ENCODE measurements at places on chromosomes 16 and 17.
A peak's percentile ranks its signal among the peaks of the same experiment; 100 is the strongest.

GRCh38 chr17:3004150-3004801, 59.1 kb downstream of the OR1D5 start:
- H3K4me1 ChIP-seq, result no peaks in the 10 kb centered on the region
- H3K4me3 ChIP-seq, result no peak overlapping the region
- H3K27ac ChIP-seq, result no peak overlapping the region
- H3K36me3 ChIP-seq, result no peaks in the 10 kb centered on the region

DNA sequence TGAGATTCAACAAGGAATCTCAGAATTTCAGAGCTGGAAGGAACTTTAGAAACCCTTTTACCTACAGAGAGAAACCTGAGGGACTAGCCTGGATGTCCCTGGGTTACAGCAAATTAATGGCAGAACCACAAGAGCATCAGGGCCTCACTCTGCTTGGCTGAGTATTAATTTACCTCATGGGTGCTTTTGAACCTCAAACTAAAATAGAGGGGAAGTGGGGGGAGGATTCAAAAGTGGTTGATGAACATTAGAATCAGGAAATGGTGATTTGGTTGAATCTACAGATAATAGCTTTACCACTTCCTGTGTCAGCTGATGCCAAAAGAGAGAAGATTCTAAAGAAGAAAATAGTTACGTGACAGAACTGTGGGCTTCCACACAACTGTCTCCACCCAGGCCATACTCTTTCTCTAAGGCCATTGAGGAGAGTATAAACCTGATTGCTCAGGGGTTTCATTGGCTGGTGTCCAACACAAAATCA, 11.3 kb upstream of the SKAP1 start:
- no peak overlapping the region for H3K4me3 ChIP-seq
- peaks cover 9% of the 10 kb centered on the region for H3K4me1 ChIP-seq
- DNase-seq, result no peak

- H3K4me1 ChIP-seq, result peaks cover 18% of the 10 kb centered on the region
- no peaks in the 10 kb centered on the region for H3K27me3 ChIP-seq
- peak overlapping the region; percentile 61 for H3K4me3 ChIP-seq
- H3K27ac ChIP-seq, result no peak overlapping the region
- peaks cover 3% of the 10 kb centered on the region for H3K36me3 ChIP-seq
Measured at GRCh38 chr16:67025210-67025550, 3.8 kb upstream of the CBFB start.

DNA sequence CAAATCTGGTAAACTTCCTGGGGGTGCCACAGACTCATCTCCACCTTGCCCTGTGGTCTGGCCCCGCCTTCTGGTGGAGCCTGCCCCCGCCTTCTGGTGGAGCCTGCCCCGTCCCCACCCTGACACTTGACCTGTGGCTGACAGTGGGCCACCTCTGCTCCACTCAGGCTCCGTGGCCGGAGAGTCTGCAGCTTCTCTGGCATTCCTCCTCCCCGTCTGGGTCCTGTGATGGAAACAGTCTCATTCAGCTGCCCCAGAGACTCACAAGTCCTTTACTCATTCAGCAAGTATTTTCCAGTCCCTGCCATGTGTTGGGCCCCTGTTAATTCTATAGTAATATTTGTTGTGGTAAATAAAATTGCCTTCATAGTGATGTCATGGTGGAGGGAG, 21.0 kb upstream of the G6PC1 start:
- no peaks in the 10 kb centered on the region for H3K36me3 ChIP-seq
- H3K27me3 ChIP-seq, result peaks cover 53% of the 10 kb centered on the region
- DNase-seq, result no peak
- H3K27ac ChIP-seq, result no peak overlapping the region
- no peak overlapping the region for H3K4me3 ChIP-seq

DNA sequence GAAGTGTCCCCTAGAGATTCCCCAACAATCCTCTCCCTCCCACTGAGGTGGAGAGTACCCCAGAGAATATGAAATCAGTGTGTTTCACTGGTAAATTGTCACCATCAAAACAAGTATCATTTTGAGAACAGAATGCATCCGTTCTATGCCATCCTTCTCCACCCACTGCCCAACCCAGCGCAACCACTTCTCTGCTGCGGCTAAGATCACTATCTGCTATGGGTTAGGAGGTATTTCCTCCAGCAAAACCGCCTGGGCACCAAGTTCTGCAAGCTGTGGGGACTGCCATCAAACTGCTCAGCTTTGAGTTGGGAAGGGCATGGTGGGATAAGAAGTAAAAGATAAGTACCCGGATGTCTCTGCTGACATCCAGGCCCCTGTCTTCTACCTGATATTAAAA, 24.4 kb downstream of the CNTNAP1 start:
- DNase-seq, result no peak
- no peak overlapping the region for H3K4me3 ChIP-seq
- H3K27me3 ChIP-seq, result no peaks in the 10 kb centered on the region
- H3K27ac ChIP-seq, result no peak overlapping the region
- no peaks in the 10 kb centered on the region for H3K4me1 ChIP-seq
- H3K36me3 ChIP-seq, result peaks cover 10% of the 10 kb centered on the region

DNA sequence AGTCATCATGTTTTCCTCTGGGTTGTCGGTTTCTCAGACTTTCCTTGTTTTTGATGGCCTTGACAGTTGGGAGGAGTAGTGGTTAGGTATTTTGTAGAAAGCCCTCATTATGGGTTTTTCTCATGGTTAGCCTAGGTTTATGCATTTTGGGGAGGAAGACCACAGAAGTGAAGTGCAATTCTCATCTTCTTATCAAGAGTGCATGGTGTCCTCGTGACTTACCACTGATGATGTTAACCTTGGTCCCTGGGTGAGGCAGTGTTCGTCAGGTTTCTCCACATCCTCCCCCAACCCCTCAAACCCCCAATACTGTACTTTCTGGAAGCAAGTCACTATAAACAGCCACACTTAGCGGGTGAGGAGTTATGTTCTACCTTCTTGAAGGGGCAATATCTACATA, 42.3 kb downstream of the BPTF start:
- no peak overlapping the region for H3K27ac ChIP-seq
- H3K27me3 ChIP-seq, result no peaks in the 10 kb centered on the region
- H3K36me3 ChIP-seq, result peaks cover 12% of the 10 kb centered on the region
- peaks cover 3% of the 10 kb centered on the region for H3K4me1 ChIP-seq
- no peak for DNase-seq

- H3K4me3 ChIP-seq, result no peak overlapping the region
- no peak overlapping the region for H3K27ac ChIP-seq
- H3K36me3 ChIP-seq, result peaks cover 3% of the 10 kb centered on the region
- H3K27me3 ChIP-seq, result no peaks in the 10 kb centered on the region
Measured at GRCh38 chr17:14701886-14702285, 401.0 kb downstream of the HS3ST3B1 start.

DNA sequence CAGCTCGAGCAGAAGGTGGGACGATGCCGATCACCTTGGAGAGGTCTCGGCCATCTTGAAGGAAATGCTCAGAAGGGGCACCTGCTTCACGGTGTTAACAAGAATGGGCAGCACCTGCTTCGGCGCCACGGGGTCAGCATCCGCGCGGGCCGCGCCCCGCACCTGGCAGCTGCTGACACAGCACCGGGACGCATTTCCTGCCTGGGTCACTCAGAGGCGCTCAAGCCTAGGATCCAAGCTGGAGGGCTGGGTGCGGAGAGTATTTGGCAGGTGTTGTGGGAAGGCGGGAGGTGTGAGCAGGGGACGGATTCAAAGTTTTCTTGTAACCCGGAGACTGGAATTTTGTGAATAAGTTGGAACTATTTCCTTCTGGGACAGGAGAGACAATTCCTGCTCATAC, 39.3 kb upstream of the AKTIP start:
- no peak overlapping the region for H3K27ac ChIP-seq
- H3K4me1 ChIP-seq, result peaks cover 16% of the 10 kb centered on the region
- H3K36me3 ChIP-seq, result peaks cover 3% of the 10 kb centered on the region
- peaks cover 10% of the 10 kb centered on the region for H3K27me3 ChIP-seq
- no peak overlapping the region for H3K4me3 ChIP-seq

DNA sequence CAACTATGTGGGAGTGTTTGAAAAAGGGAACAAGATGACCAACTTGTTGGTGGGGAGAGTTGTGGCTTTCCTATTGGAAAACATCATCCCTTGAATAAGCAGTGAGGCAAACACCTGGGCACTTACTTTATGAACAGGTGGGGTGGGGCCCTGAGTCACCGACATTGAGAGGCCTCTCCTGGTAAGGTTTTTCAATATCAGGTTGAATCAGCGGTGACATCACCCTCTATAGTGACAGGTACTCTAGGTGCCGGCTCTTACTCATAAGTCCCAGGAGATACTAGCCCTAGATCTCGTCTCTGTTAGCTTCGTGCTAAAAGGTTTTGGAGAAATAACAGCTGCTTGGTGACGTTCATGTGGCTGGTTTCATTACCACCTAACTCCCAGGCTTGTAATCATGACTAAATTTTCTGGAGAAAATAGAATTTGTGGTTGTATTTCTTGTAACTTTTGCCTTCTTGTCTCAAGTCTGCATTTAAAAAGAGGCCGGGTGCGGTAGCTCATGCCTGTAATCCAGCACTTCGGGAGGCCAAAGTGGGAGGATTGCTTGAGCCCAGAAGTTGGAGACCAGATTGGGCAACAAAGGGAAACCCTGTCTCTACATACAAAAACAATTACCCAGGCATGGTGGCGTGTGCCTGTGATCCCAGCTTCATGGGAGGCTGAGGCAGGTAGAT, 19.3 kb downstream of the CDH1 start:
- H3K36me3 ChIP-seq, result no peaks in the 10 kb centered on the region
- peaks cover 16% of the 10 kb centered on the region for H3K4me1 ChIP-seq
- no peak overlapping the region for H3K4me3 ChIP-seq
- DNase-seq, result no peak
- no peaks in the 10 kb centered on the region for H3K27me3 ChIP-seq
- H3K27ac ChIP-seq, result no peak overlapping the region

GRCh38 chr16:70544548-70544947, 20.9 kb downstream of the SF3B3 start:
- H3K4me3 ChIP-seq, result no peak overlapping the region
- DNase-seq, result no peak
- no peaks in the 10 kb centered on the region for H3K27me3 ChIP-seq
- no peaks in the 10 kb centered on the region for H3K4me1 ChIP-seq

- H3K27me3 ChIP-seq, result no peaks in the 10 kb centered on the region
- no peak overlapping the region for H3K4me3 ChIP-seq
- no peaks in the 10 kb centered on the region for H3K36me3 ChIP-seq
- DNase-seq, result no peak
- peaks cover 14% of the 10 kb centered on the region for H3K4me1 ChIP-seq
Measured at GRCh38 chr16:89600956-89601355, 12.5 kb upstream of the DPEP1 start.

- H3K4me1 ChIP-seq, result no peaks in the 10 kb centered on the region
- peaks cover 30% of the 10 kb centered on the region for H3K27me3 ChIP-seq
- no peaks in the 10 kb centered on the region for H3K36me3 ChIP-seq
- DNase-seq, result no peak
- no peak overlapping the region for H3K27ac ChIP-seq
- H3K4me3 ChIP-seq, result no peak overlapping the region
Measured at GRCh38 chr17:39801055-39801454, 63.1 kb downstream of the IKZF3 start.

DNA sequence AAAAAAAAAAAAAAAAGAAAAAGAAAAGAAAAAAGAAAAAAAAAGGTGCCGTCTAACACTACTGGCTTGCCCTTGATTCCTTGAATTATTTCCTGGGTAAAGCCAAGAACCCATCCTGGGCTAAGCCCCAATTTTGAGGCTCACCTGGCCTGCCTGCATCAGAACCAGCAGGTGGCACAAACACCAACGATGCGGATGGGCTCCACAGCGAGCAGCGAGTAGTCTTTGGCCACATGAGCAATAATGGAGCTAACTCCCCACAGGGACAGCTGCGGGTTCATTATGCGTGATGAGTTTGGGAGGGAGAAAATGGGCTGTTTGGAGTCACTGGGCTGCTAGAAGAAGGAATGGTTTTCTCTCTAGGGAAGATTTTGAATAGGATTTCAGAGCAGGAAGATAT, 91.1 kb downstream of the ASIC2 start:
- no peak overlapping the region for H3K27ac ChIP-seq
- H3K4me3 ChIP-seq, result no peak overlapping the region
- H3K36me3 ChIP-seq, result no peaks in the 10 kb centered on the region
- H3K27me3 ChIP-seq, result peaks cover 68% of the 10 kb centered on the region

- H3K4me3 ChIP-seq, result peak overlapping the region; percentile 79
- H3K27me3 ChIP-seq, result no peaks in the 10 kb centered on the region
- DNase-seq, result peak; percentile 32
Measured at GRCh38 chr16:57994778-57995177, 5.7 kb downstream of the ZNF319 start.

DNA sequence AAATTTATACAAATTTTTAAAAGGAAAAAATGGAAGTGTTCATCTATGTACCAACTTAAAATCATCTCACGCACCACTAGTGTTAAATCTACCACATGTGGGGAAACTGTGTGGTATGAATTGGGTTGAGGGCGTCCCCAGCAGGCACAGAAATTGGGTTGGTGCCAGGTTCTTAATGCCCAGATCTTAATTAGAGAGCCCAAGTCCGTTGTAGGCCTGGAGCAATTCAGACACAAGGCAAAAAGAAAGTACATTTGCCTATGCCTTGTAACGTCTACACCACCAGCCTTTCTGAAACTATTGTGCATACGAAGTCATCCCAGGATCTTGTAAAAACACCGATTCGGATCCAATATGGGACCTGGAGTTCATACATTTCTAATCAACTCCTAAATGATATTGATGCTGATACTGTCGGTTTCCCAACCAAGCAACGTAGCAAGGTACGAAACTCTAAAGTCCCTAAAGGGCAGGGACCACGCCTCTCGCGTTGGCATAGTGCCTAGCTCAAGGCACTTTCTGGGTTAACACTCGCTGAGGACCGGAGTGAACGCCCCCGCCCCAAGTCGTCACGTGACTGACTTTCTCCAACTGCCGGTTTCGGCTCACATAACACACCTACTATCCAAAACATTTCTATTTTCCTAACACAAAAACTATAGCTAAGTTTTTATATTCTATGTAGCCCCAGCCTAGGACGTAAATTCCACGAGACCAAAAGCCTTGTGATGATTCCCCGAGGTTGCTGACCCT, 945 bp upstream of the UQCRC2 start:
- H3K27me3 ChIP-seq, result no peaks in the 10 kb centered on the region
- H3K27ac ChIP-seq, result peak overlapping the region; percentile 100
- peak overlapping the region; percentile 99 for H3K4me3 ChIP-seq
- H3K4me1 ChIP-seq, result peaks cover 25% of the 10 kb centered on the region
- DNase-seq, result peak; percentile 48
- H3K36me3 ChIP-seq, result no peaks in the 10 kb centered on the region

DNA sequence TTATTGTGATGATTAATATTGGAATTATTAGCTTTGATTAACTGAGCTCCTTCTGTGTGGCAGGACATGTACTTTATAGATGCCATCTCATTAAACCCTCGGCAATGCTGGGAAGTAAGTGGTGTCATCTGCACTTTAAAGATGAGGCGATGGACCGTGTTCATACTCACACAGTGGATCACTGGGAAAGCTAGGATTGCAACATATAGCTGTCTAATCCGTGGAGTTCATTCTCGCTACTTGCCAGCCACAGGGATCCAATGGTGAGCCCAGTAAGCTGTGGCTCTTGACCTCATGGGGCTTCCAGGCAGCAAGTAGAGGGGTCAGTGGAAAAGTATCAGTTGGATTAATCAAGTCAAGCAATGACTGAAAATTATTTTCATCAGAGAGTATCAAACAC, 587.9 kb downstream of the CDH13 start:
- H3K27ac ChIP-seq, result no peak overlapping the region
- DNase-seq, result no peak
- H3K36me3 ChIP-seq, result no peaks in the 10 kb centered on the region

GRCh38 chr16:67013233-67013822, 15.6 kb upstream of the CBFB start:
- no peak for DNase-seq
- H3K27ac ChIP-seq, result no peak overlapping the region
- H3K4me3 ChIP-seq, result peak overlapping the region; percentile 1
- H3K27me3 ChIP-seq, result peaks cover 33% of the 10 kb centered on the region
- H3K36me3 ChIP-seq, result no peaks in the 10 kb centered on the region
- H3K4me1 ChIP-seq, result peaks cover 6% of the 10 kb centered on the region
